T-helper 1 cell treated with Interleukin-12 subunit alpha and Interleukin-12 subunit beta and Interleukin-4 antibody, amounts not matched to agents 30 ng/mL and 1 ng/mL, for 36 hours (primary cell): ENCODE measurements at places on chromosomes 3 and 15. TPM values are rescaled to one million over a fixed set of nuclear protein-coding genes. Genes with fewer than 3 reads are reported as not detected.

The EAF2 gene
- 17.0 and 19.2 TPM in 2 replicates for total RNA-seq

The CLDN1 gene
- total RNA-seq: 0.07 and 0.37 TPM in 2 replicates

The SLC30A4 gene
- 3.5 and 3.7 TPM in 2 replicates for total RNA-seq

The CELF6 gene
- 0.98 and 1.1 TPM in 2 replicates for total RNA-seq

The GOLGA8S gene
- 0.61 and 0.71 TPM in 2 replicates for total RNA-seq

The FSD2 gene
- not detected in 2 replicates for total RNA-seq

The TRANK1 gene
- 53.0 and 59.1 TPM in 2 replicates for total RNA-seq

The MUC4 gene
- total RNA-seq: 0.49 and 0.68 TPM in 2 replicates

The C3orf85 gene
- not detected in 2 replicates for total RNA-seq

The KBTBD13 gene
- total RNA-seq: not detected in 2 replicates

The SIAH2 gene
- 45.9 and 51.6 TPM in 2 replicates for total RNA-seq

The PAK6 gene
- 0.22 and 0.37 TPM in 2 replicates for total RNA-seq

The CYP8B1 gene
- not detected in 2 replicates for total RNA-seq

The ARL13B gene
- total RNA-seq: 9.6 and 10.8 TPM in 2 replicates

The KNG1 gene
- not detected in 2 replicates for total RNA-seq

The CD200 gene
- 14.0 and 14.8 TPM in 2 replicates for total RNA-seq

The GOLGA6D gene
- total RNA-seq: not detected in 2 replicates

The FETUB gene
- total RNA-seq: not detected in 2 replicates
